ENCODE measurements at places on chromosomes 7 and 10.

DNA sequence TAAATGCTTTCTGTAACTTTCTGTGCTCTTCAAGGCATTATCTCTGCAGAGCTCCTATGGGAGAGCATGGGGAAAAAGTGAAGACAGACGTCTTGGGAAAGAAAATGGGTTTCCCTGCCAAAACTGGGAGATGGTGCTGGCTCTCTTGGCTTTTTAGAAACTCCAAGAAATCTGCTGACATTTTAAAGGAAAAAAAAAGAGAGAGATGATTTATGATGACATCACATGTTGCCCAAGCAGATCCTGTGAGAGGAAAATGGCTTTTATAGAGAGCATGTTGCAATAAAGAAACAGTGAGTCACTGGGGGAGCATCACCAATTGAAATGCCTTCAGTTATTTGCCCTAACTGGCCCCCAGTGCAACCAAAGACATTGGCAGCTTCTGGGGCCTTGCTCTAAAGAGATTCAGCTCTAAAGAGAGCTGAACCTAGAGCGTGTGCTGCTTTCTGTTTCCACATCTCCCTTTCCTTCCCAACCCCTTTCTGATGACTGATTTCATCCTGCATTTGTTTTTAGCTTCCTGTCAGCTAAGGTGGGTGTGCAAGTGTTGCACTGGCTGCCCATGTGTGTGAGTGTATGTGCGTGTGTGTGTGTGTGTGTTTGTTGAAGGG lies 37.7 kb downstream of the LRMDA start:
- DNase-seq, result no peak

DNA sequence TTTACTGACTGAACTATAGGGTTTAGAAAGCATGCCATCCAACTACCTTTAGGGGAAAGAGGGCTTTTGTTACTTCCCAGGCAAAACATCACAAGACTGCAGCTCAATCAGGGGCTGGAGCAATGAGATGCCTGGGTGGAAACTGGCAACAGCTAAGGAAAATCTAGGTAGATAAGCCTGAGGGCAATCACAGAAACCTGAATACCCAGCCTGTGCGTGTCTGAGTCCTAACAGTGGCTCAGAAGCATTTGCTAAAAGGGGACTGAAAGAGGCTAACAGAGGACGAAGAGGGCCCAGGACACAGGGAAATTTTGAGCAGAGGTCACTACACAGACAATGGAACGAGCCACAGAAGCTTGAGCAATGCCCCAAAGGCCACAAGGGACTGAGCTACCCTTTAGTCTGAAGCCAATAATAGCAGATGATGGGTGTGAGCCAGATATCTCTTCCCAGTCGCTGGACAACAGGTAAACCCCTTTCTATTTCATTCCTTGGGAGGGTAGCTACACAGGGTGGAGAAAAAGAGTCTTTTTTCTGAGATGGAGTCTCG lies 79.1 kb downstream of the ITGA8 start:
- DNase-seq, result no peak

DNA sequence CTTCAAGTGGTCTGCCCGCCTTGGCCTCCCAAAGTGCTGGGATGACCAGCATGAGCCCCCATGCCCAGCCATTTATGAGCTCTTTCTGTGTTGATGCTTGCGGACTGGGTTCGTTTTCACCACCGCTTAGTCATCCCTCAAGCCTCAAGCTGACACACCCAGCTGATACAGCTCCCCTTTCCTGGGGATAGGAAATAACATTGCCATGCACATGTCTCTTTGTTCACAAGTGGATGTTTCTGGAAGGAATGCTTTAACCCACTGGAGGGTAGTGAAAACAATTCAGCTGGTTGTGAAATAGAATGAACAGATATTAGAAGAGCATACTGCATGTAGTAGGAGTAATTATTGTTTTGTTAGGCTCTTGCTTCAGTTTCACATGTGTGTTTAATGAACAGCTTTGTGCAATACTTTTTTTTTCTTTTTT lies 8.5 kb upstream of the METTL27 start:
- DNase-seq, result no peak

DNA sequence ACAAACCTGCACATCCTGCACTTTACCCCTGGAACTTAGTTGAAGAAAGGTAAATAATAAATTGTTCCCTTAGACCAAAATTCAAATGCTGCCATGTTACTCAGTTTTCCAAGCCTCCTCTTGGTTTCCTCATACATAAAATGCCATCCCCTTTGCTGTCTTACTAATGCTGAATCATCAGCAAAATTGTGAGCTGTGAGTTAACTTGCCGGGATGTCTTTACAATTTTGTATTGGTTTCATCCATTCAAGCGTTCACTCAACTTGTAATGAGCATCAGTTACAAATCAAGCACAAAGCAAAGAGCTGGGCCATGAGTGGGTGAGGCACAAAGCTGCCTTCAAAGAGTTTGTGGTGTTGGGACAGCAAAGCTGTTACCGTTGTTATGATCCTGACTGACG lies 395.8 kb upstream of the ZMIZ1 start:
- no peak for DNase-seq

GRCh38 chr10:133326223-133326551 lies 10.5 kb downstream of the CALY start:
- DNase-seq, result no peak

GRCh38 chr7:70113536-70113935 lies 515.3 kb downstream of the AUTS2 start:
- DNase-seq, result no peak

DNA sequence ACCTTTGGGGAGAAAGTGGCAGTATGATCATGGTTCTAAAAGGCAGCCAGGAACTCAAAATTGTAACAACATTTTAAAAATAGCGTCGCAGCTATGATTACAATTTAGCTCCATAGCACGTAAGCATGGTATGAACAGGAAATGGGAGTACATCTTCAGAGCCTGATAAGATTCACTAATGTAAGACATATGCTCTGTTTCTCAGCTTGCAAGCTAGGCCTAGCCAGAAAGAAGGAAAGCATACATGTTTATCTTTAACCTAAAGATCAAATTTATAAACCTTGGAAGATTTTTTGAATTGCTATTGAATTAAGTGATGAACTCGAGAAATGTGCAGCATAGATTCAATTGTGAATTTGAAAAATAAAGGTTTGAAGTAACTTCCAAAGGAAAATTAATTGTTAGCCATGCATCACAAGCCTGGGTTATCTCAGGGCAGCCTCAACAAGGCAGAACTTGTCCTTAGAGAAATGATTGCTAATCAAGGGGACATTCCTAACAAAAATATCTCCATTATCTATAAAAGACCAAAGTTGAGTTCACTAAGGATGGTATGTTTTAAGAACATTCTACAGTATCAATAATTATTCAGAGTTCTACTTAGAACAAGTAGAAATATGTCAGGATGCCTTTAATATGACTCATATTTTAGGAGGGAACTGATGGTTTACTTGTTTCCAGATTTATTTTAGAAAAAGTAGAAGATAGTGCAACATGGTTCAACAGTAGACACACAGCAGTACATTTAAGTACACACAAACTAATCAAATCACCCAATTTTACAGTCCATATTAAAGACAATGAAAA lies 38.8 kb upstream of the SEPTIN7 start:
- no peak for DNase-seq

- no peak for DNase-seq
These were observed 10.1 kb downstream of the ACTR1A start for GRCh38 chr10:102492344-102492939.

DNA sequence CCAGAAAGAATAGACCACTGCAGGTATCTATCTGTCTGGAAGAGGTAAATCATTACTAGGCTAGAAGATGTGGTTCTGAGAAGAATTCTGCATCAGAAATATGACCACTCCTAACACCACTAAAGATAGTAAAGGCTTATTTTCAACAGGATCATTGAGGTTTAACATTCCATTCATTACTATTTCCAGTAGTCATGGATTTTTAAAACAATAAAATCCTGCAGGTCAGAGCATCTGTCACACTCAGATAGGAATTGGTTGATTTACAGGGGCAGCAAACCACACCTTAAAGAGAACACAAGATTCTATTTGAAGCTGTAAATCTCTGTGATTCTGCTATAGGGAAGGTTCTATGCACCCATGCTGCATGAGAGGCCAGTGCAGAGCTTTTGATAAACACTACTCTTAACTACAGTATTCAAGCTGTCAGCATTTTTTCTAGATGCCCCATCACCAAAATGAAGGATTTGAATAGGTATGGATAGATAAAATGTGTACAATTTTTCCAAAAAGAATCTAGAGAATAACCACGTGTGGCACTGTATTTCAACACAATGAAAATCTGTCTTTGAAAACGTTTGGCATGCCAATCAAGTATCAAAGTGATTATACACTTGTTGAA lies 14.6 kb downstream of the LRRC17 start:
- DNase-seq, result no peak

DNA sequence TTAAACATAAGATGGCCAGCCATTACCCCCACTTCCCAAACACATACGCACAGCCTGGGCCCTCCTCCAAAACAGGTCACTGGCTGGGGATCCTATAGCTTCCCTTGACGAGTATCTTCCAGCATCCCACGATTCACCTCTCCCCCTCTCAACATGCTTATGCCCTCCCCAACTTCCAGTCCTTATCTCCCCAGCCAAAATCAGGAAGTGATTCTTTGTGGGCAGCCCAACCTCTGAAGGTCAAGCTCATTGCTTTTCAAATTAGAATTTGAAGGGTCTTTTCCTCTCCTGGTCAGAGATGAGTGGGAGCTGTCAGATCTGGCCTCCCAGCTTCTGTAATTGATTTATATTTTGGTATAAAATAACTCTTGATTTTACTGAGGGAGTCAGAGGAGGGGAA lies 133.6 kb downstream of the ATXN7L1 start:
- DNase-seq, result no peak

GRCh38 chr7:111408724-111409123 lies 153.6 kb downstream of the IMMP2L start:
- DNase-seq, result no peak

- DNase-seq, result no peak
These were observed 117.4 kb downstream of the INPP5A start for GRCh38 chr10:132654708-132655661.

DNA sequence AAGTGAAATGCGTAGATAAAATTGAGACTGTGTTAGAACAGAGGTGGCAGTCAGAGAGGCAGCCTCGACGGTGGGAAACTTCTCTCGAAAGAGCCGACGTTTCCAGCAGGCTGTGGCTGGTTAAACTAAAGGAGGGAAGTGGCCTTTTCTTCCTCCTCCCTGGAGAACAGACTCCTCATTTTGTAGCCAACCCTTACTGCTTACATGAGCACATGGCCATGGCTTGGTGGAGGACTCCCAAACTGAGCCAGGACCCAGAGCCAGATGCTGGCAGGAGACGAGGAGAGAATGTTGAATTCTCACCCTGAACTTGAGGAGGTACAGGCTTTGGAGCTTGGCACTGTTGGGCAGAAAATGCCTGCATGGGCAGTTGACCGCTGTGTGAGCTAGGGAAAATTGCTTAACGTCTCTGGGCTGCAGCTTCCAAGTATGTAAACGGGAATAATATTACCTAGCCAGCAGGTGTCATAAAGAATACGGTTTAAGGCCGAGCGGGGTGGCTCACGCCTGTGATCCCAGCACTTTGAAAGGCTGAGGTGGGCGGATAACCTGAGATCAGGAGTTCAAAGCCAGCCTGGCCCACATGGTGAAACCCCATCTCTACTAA lies 24.5 kb downstream of the MMD2 start:
- DNase-seq, result no peak

DNA sequence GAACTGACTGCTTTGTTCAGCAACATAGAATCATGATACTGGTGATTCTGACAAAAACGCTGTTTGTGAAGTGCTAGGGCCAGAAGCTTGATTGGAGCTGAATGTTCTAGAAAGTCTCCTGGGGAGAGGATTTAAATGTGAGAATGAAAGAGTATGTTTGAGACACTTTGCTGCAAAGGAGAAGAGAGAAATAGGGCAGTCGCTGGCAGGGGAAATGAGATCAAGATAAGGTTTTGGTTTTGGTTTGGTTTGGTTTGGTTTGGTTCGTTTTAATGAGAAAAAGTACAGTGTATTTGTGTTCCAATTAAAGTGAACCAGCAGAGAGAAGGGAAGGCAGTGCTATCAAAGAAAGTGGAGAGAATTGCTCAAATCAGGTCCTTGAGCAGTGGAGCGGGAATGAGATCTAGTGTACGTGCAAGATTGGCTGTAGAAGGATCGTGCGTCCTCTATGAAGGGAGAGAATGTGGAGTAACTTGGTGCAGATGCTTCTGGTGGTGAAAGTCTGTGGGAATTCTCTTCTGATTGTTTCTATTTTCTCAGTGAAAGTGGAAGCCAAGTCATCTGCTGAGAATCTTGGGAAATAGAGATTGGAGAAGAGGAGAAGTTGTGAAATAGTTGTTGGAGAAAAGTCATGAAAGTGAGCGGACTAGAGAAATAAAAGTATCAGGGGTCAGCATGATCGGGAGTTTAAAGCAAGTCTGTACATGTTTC lies 270.5 kb downstream of the CCDC3 start:
- no peak for DNase-seq

- DNase-seq, result no peak
These were observed 84.6 kb upstream of the UNC5B start for GRCh38 chr10:71127773-71128172.

DNA sequence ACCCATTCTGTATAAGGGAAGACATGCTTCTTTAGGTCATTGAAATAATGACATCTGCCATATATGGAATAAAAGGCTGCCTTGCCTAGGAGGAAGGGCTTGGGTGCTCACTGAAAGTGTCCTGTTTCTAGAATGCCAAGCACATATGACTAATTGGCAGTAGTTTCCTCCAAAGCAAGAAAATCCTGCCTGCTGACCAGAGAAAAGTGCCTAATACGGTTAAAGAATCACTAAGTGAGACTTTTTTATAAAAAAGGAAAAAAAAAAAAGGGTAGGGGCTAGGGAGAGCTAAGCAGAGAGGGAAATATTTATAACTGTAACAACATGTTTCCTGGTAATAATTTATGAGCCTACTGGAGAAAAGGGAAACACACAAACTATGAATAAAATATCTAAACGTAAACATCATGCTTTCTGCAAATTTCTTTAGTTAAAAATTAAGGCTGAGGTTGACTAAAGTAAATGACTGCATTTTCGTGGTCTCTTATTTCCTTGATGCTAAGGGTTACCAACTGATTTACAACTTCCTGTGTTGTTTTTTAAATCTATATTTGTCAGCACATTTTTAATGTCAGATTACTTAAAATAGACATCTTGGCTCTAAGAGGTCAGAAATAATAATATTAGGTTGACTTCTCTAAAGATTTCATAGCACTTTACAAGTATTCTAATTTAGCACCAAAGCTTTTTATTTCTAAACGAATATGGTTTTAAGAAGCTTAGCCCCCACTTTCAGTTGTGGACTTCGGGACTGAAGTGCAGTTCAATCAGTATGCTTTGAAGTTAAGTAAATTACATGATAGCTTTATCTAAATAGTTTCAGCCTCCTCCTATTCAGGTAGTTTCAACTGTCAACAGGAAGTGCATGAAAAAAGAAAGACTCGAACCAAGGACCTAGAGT lies 89.6 kb downstream of the CABCOCO1 start:
- DNase-seq, result no peak
